ENCODE measurements at places on chromosomes 2 and 18.
A peak's percentile ranks its signal among the peaks of the same experiment; 100 is the strongest.

DNA sequence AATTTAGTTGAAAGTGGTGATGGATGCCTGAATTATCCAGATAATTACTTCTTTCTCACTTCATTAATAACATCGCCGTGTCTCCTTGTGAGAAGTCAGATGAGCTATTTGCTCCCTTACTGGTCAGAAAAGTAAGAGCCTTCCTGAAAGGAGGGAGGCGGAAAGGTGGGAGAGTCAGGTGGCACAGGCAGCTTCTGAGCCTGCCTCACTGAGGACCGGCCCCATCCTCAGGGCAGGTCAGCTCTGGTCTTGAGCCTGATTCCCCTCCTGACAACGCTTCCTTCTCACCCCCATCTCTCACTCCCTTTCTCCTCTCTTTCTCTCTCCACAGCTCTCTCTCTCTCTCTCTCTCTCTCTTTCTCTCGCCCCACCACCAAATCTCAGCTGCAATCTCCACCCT is 10.1 kb upstream of the APOB start:
- H3K4me1 ChIP-seq: no peaks in the 10 kb centered on the region
- H3K36me3 ChIP-seq: no peaks in the 10 kb centered on the region
- H3K27me3 ChIP-seq: no peaks in the 10 kb centered on the region
- no peak for DNase-seq

DNA sequence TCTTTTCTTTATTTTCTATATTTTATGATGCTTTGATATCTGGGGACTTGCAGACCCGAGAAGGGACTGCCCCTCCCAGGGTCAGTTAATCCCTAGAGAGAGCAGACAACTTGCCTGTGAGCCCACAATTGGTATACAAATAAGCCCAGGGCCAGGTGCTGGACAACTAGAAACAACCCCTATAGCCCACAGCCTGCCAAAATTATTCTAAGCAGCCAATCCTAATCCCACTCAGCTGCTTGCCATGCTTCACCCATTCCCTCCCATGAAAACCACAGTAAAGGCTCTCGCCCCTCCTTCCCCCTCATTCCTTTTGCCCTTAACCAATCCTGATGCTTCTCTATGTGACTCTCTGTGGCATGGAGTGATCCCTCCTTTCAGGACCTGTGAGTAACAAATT is 380.7 kb downstream of the RBM43 start:
- no peak overlapping the region for H3K27ac ChIP-seq
- no peak overlapping the region for H3K4me3 ChIP-seq
- DNase-seq: no peak
- no peaks in the 10 kb centered on the region for H3K27me3 ChIP-seq

DNA sequence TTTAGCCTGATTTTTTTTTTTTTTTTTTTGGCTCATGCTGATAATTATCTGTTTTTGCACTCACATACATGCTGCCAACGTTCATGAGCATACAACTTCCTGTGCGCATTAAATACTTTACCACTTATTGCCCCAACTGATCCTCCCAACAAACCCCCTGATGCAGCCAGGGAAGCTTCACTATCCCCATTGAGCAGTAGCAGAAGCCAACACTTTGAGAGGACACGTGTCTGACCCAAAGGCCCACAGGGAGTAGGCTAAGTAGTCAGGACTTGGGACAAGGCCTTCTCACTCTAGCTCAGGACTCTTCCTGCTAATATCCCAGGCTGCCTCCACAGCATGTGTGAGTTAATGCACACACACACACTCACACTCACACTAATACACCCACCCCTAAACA is 36.2 kb upstream of the MAT2A start:
- no peak overlapping the region for H3K4me3 ChIP-seq
- H3K27me3 ChIP-seq: no peaks in the 10 kb centered on the region
- peak overlapping the region; percentile 95 for H3K27ac ChIP-seq
- peaks cover 34% of the 10 kb centered on the region for H3K4me1 ChIP-seq
- H3K36me3 ChIP-seq: no peaks in the 10 kb centered on the region

DNA sequence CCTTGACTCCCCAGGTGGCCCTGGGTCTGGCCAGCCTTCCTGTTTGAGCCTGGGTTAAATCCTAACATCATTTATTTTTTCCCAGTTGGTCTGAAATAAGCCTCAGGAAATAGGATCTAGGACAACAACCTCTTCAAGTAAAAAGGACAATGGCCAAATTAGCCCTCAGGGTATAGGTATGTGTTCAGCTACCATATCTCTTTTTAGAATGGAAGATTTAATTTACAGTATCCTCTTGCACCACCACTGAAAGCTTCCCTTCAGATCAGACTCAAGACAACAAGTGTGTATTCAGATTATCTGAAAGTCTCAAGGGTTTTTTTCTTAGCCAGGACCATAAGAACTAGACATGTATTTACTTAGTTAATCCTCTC is 61.6 kb upstream of the CXCR4 start:
- H3K4me3 ChIP-seq: no peak overlapping the region
- no peak for DNase-seq
- H3K27ac ChIP-seq: no peak overlapping the region

GRCh38 chr2:234682492-234683228 is 185.8 kb upstream of the ARL4C start:
- no peak for DNase-seq
- no peak overlapping the region for H3K27ac ChIP-seq
- H3K27me3 ChIP-seq: no peaks in the 10 kb centered on the region
- no peaks in the 10 kb centered on the region for H3K36me3 ChIP-seq
- H3K4me1 ChIP-seq: no peaks in the 10 kb centered on the region

- no peak overlapping the region for H3K27ac ChIP-seq
- no peaks in the 10 kb centered on the region for H3K27me3 ChIP-seq
- no peaks in the 10 kb centered on the region for H3K4me1 ChIP-seq
- no peak overlapping the region for H3K4me3 ChIP-seq
Measured at GRCh38 chr2:70842401-70842800, 6.8 kb upstream of the CD207 start.

GRCh38 chr2:223648755-223649154 is 46.6 kb upstream of the SCG2 start:
- DNase-seq: no peak
- no peak overlapping the region for H3K4me3 ChIP-seq
- H3K4me1 ChIP-seq: no peaks in the 10 kb centered on the region
- H3K27ac ChIP-seq: no peak overlapping the region
- no peaks in the 10 kb centered on the region for H3K27me3 ChIP-seq
- no peaks in the 10 kb centered on the region for H3K36me3 ChIP-seq

DNA sequence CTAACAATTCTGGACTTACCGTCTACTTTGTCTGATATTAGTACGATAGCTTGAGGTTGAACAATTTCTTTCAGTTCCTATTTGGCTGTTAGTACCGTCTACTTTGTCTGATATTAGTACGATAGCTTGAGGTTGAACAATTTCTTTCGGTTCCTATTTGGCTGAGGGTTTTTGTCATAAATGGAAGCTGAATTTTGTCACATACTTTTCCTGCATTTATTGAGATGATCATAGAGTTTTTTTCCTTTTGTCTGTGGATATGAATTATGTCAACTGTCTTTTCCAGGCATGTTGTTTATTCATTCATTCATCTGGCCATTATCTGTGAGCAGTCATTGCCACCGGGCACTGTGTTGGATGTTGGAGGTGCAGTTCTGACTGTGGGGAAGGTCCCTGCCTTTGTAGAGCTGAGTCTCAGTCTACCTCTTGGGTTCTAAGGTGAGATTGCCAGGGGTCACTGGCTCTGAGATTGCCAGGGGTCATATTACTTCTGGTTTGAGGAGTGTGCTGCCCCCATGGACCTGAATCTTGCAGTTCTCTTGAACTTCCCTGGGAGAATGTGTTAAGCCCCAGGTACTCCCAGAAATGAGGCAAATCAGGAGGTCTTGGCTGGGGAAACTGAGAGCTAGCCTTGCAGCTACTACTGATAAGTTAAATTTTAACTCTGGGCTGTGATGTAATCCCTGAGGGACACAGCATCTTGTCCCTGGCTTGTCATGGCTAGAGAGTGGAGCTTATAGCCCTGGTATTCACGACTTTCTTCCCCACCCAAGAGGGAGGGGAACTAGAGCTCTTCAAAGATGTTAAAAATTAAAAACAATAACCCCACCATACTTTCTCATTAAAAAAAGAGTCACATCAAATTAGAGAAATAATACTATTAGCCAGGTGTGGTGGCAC is 89.1 kb upstream of the MBOAT2 start:
- no peaks in the 10 kb centered on the region for H3K4me1 ChIP-seq
- no peaks in the 10 kb centered on the region for H3K36me3 ChIP-seq
- no peaks in the 10 kb centered on the region for H3K27me3 ChIP-seq
- no peak overlapping the region for H3K4me3 ChIP-seq

DNA sequence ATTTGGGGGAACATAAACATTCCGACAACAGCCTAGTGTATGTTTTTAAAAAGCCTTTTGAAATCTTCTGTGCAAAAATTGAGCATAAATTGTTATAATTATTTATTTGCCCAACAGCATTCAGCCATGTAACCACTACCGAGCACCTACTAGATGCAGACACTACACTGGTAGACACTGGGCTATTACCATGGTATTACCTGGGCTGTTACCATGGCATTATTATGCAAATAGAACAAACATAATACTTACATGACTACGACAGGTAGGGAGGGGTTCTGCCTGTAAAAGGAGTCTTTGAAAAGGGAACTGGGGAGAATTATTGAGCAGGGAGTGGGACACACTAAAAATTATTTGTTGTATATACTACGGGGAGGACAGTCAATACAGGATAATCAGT is 116.4 kb downstream of the MREG start:
- no peak overlapping the region for H3K4me3 ChIP-seq
- H3K27ac ChIP-seq: no peak overlapping the region
- no peak for DNase-seq

DNA sequence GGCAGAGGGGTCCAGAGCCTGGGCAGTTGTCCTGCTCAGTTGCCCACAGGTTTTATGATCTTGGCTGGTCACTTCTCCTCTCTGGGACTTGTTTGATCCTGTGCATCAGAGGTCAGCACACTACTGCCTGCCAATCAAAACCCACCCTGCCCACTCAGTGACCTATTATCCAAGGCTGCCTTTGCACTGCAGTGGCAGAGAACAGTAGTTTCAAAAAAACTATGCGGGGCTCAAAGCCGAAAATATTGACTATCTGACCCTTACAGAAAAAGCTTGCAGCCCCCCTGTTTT is 218.2 kb downstream of the CYP26B1 start:
- H3K36me3 ChIP-seq: no peaks in the 10 kb centered on the region
- no peaks in the 10 kb centered on the region for H3K27me3 ChIP-seq
- DNase-seq: no peak
- H3K4me1 ChIP-seq: peaks cover 40% of the 10 kb centered on the region
- H3K4me3 ChIP-seq: no peak overlapping the region

GRCh38 chr2:203824603-203825002 is 43.0 kb upstream of the CTLA4 start:
- H3K4me3 ChIP-seq: no peak overlapping the region
- H3K4me1 ChIP-seq: no peaks in the 10 kb centered on the region
- H3K27ac ChIP-seq: no peak overlapping the region
- no peaks in the 10 kb centered on the region for H3K36me3 ChIP-seq

DNA sequence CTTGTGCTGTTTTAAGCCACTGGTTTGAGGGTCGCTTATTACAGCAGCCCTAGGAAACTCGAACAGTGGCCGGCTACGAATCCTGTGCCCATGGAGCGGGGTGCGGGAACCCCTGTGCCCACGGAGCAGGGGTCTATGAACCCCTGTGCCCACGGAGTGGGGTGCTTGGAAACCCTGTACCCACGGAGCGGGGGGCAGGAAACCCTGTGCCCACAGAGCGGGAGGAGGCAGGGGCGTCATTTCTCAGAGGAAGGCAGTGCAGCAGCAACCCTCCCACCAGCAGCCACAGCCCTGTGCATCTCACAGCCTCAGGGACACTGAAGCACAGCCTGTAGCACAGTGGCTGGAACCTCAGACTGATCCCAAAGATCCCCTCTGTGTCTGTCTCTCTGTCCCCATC is 34.2 kb upstream of the GPC1 start:
- no peak overlapping the region for H3K4me3 ChIP-seq
- no peaks in the 10 kb centered on the region for H3K27me3 ChIP-seq
- no peaks in the 10 kb centered on the region for H3K36me3 ChIP-seq
- H3K4me1 ChIP-seq: no peaks in the 10 kb centered on the region
- DNase-seq: no peak
